Lung (tissue), 17 donors: ENCODE measurements at places on chromosomes 16 and 17. TPM values are rescaled to one million over a fixed set of nuclear protein-coding genes. Genes with fewer than 3 reads are reported as not detected.

- no peak for DNase-seq
Observed at GRCh38 chr16:31461201-31461920, 2.1 kb downstream of the ARMC5 start.

- DNase-seq, result no peak
Observed at GRCh38 chr17:38577645-38578173, 28.0 kb downstream of the SRCIN1 start.

Gene CACNG1
- total RNA-seq, result not detected

DNA sequence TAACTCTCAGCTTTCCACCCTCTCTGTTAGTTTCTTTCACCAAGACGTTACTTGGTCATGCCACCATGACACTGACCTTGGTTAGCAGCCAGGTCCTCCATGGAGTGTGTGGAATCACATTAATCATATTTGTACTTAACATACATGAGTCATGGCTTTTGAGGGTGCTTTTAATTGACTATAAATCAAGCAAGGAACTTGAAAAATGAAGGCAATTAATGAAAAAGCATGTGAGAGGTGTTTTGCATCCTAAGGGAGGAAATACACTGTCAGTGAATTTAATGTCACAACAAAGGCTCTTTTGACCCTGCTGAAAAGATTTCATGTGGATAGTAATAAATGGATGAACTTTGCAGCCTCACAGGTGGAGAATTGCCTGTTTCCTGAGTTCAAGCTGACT, 240.7 kb downstream of the CDH13 start:
- DNase-seq, result no peak
